Activated CD4-positive, alpha-beta T cell treated with anti-CD3 and anti-CD28 coated beads for 36 hours (primary cell): ENCODE measurements at places on chromosomes 13 and 19. TPM values are rescaled to one million over a fixed set of nuclear protein-coding genes. Genes with fewer than 3 reads are reported as not detected.

DNA sequence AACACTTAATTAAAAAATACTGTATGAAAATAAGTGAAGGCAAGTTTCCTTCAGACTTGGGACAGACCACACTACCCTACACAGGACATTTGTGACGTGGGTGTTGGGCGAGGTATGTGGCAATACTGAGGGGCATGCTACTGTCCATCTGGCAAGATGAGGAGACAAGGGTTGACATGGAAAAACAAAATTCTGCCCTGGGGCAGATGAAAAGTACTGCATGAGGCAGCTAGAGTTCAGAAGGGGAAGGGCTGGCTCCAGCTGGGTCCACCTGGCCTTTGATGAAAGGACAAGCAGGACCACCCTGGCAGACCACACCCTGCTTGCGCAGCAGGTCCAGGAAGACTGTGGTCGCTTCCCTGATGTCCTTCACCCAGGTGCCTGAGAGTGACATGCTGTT, 43.2 kb downstream of the LATS2 start:
- DNase-seq, result no peak

DNA sequence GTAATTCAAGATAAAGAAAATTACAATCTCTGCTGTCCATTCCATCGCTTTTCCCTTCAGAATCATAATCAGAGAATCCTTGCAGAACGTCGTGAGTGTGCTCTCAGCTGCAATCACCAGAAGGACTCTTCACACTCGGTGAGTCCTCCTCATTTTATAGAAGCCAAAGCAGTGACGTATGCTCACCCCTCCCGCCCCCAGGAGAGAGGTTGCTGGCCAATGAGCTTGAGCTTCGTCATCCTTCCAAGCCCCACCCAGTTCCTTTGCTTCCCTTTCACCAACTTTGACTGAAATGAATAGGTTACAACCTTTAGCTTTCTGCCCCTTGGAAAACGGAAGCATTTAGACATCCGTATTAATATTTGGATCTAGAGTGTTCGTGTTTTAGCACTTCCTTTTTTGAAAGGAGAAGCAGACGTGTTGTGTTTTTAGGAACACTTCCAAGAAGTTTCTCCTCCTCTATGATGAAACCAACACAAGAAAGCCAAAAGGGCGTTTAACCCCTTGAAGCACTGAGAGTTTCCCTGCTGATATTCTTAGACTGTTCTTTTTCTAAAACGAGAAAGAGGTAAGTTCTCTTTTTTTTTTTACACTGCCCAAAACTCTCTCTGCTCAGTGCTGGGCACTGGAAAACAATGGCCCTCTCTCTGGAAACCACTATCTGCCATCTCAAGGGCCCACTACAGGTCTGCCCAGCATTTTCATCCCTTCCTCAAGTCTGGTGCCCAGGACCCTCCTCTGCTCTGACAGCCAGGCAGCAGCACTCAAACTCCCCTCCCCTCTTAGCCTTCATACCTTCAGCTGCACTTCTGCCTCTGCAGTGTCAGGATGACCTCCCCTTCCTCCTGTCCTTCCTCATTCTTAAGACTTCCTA, 44.3 kb upstream of the CEACAM21 start:
- DNase-seq, result peak; percentile 91

- no peak for DNase-seq
Measured at GRCh38 chr13:105598529-105598928, 936.9 kb downstream of the EFNB2 start.

DNA sequence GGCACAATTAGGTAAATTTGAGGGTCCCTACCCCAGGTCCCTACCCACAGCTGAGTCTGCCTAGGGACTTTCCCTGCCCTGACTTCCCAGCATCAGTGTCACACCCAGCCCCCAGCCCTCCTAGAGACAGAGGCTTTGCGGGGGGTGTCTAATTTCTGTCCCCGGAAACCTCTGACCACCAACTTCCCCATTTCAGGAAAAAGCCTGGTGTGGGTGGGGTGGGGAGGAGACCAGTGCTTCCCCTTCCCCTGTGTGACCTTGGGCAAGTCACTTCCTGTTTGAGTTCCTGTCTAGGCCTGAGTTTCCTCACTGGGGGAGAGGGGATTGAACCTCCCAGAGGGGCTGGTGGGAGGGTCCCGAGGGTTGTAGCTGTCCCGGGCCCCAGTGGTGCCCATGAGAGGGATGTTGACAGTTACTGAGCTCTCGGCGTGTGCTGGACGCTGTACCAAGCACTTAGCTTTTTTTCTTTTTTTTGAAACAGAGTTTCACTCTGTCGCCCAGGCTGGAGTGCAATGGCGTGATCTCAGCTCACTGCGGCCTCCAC, 7.9 kb downstream of the VASP start:
- peak; percentile 43 for DNase-seq

DNA sequence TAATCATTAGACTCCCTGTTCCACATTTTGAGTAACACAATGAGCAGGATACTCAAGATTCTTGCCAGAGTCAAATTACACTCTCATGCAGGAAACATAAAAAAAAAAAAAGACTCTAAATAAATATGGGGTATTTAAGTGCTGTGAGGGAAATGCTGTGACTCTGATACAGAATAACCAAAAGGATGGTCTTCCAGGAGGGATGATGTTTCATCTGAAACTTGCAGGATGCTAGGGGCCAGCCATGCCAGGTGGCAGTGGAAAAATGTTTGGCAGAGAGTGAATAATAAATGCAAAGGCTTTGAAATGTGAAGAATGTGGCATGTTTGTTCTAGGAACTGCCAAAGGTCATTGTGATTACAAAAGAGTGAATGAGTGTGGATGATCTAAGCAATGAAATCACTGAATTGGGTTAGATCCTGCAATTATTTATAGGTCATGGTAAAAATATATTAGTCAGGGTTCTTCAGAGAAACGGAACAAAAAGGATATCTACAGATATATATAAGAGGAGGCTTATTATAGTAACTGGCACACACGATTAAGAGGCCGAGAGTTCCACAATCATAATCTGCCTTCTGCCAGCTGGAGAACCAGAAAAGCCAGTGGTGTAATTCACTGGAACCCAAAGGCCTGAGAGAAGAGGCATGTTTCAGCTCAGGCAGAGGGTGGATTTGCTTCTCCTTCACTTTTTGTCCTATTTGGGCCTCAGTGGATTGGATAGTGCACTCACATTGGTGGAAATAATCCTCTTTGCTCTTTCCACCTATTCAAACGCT, 1832.8 kb upstream of the MIR17HG start:
- DNase-seq, result no peak

GRCh38 chr19:4474514-4475022, 2.5 kb downstream of the HDGFL2 start:
- DNase-seq, result peak; percentile 62

GRCh38 chr13:37918116-37918714, 48.6 kb upstream of the TRPC4 start:
- no peak for DNase-seq

DNA sequence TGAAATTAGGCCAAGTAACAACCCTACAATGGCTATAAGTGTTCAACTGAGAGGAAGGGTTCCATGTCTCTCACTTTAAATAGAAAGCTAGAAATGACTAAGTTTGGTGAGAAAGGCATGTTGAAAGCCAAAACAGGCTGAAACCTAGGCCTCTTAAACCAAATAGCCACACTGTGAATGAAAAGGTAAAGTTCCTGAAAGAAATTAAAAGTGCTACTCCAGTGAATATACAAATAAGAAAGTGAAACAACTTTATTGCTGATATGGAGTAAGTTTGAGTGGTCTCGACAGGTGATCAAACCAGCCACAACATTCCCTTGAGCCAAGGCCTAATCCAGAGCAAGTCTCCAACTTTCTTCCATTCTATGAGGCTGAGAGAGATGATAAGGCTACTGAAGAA, 209.6 kb downstream of the KLF12 start:
- DNase-seq, result no peak

DNA sequence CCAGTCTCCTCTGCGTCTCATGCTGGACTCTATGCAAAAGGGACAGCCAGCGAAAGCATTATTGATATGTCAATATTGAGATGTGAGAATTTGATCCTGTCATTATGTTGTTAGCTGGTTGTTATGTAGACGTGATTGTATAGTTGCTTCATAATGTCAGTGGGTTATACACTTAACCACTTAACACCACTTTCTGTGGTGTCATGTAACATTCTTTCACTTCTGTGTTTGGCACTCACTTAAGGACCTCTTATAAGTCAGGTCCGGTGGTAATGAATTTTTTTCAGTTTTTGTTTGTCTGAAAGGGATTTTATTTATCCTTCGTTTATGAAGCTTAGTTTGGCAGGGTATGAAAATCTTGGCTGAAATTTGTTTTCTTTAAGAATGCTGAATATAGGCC, 7.1 kb upstream of the SIGLEC7 start:
- DNase-seq, result no peak

DNA sequence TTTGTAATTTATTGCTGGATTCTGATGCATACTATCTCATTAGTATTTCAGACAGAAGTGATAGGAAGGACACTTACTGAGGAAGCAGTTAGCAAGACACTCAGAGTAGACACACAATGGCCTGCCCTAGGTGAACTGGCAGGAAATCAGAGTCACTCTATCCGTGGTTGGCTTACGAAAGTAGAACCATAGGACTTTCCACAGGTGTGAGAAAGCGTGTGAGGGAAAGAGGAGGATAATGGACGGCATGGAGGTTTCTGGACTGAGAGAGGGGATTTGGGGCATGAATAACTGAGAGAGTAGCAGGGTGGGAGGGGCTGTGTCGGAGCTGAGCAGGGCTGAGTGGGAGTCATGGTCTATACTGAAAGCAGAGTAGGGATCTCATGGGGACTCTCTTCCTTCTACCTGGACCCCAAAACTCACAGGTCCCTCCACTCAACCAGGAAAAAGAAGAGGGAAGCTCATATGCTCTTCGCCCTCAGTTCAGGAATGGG, 18.7 kb upstream of the EID2 start:
- peak; percentile 23 for DNase-seq

DNA sequence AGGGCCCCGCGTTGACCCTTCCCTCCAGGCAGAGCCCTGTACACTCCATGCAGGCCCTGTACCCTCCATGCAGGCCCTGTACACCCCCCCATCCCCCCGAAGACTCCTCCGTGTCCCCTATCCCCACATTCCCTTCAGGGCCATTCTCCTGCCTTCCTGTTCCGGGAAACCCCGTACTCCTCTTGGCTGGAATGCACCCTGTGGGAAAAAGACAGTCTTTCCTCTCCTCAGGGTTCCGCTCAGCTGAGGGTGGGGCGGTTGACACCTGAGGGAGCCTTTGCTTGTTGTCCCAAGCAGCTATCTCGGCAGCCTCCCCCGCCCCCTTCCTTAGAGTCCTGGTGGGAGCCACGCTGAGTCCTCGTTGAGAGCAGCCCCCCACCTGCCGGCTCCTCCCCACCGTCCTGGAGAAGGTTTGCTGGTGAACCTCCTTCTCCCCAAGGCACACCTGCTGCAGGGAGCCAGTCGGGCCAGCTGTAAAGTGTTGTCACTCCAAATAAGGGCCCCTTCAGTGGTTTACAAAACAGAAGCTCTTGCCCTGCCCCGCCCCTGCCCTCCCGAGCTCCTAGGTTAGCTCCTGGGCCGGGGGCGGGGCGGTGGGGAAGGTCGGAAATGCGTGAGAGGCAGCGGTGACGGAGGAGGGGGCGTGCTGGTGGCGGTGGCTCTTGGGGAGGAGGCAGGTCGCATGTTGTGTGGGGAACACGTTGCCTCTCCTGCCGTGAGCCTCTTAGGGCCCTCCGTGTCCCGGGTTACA, 1.5 kb downstream of the GNA11 start:
- peak; percentile 74 for DNase-seq

DNA sequence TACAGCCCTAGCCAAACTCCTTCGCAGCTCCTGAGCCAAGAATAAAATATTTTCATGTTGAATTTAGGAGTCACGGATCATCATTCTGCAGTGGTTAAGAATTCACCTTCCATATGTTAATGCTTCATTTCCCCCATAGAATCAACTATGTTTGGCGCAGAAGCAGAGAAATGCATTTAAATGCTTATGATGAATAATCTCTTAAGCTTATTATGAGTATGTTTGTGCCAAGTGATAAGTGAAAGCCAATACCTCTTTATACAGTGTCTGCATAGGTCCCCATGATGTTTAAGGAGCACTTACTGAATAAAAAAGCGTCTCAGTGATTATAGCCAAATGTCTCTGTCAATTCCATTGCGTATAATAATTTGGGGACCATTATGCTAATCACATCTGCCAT, 32.7 kb upstream of the POMP start:
- no peak for DNase-seq

GRCh38 chr13:38264363-38265131, 85.1 kb upstream of the UFM1 start:
- DNase-seq, result no peak

DNA sequence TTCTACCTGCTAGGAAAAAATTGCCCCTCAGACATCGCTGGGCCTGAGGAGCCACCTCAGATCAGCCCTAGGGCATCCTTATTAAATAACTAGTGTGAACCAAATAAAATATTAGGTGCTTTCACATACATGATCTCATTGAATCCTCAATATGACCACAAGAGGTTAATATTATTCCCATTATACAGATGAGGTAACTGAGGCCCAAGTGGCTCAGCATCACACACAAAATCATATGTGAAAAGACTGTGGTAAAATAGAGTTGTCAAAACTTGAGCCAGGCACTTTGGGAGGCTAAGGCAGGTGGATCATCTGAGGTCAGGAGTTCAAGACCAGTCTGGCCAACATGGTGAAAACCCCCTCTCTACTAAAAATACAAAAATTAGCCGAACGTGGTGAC, 2.9 kb upstream of the DMKN start:
- no peak for DNase-seq

- peak; percentile 19 for DNase-seq
Measured at GRCh38 chr19:6979399-6979798, 41.8 kb downstream of the MBD3L2B start.

DNA sequence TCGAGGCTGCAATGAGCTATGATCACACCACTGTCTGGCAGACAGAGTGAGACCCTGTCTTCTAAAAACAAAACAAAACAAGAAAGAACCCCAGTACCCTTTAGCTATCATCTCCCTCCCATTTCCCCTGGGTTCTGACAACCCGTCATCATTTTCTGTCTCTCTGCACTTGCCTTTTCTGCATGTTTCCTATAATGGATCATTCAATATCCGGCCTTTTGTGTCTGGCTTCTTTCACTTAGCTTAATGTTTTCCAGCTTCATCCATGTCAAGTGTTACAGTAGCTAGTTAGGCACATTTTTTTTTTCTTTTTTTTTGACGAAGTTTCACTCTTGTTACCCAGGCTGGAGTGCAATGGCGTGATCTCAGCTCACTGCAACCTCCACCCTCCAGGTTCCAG, 16.5 kb downstream of the AP2S1 start:
- no peak for DNase-seq

- DNase-seq, result peak; percentile 98
Measured at GRCh38 chr19:55598719-55599467, 424 bp downstream of the FIZ1 start.

Gene ONECUT3
- not detected for total RNA-seq

Gene CYP2A7
- not detected for total RNA-seq

Gene CHST8
- not detected for total RNA-seq

Gene ZNF587B
- 16.8 TPM for total RNA-seq

Gene ARID3A
- total RNA-seq, result 36.0 TPM

Gene PEAK3
- total RNA-seq, result not detected

Gene FUT1
- total RNA-seq, result 0.23 TPM

Gene ERICH6B
- not detected for total RNA-seq

Gene ZNF568
- total RNA-seq, result 6.5 TPM

Gene CD70
- total RNA-seq, result 3.6 TPM
